ENCODE measurements at places on chromosomes 11 and 22.

- no peak for DNase-seq
Measured at GRCh38 chr11:112841729-112842128, 119.5 kb upstream of the NCAM1 start.

- peak; percentile 8 for DNase-seq
Measured at GRCh38 chr11:70048279-70049024, 29.7 kb upstream of the ANO1 start.

DNA sequence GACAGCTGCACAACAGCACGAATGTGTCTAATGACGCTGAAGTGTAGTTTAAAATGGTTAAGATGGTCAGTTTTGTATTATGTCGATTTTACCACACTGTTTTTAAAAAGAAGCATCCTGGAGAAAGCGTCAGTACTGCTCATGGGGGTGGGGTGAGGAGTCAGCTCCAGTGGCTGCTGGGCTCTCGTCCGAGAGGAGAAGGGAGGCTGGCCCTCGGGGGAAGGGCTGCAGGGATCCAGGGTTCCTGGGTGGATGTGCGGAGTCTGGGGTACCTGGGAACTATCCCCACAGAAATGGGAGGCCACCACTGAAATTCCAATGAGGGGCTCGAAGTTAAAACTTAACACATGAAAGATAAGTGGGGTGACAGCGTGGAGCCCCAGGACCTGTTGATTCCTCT, 11.9 kb downstream of the C11orf21 start:
- DNase-seq: no peak

DNA sequence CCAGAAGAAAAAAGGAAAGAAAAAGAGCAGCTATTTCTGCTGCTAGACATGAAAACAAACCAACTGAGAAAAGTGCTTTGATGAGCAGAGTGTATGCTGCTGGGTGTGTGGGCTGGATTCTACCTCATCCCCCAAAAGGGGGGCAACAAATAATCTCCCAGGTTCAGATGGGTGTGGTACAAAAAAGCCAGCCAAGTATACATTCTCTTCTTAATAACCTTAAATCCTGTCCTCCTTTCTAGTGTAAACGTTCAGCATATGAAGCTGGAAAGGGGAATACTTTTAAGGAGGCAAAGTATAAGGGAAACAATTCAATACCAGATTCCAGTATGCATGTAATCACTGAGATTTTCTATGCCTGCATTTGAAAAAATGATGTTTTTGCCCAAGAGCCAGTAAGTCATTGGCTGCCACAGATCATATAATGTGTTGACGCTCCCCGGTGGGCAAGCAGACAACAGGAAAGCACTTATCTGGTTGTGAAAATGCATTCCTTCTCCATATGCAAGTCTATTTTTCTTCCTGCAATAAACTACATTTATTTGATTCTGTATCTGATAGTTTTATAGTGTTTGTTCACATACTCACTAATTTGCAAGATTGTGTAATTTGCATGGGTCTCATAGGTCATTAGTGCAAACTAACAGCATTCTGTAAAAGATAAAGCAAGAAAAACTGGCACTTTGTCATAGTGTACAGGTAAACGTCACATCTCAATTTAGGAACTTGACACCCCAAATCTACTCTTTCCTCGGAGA, 201.1 kb downstream of the CADM1 start:
- DNase-seq: no peak

DNA sequence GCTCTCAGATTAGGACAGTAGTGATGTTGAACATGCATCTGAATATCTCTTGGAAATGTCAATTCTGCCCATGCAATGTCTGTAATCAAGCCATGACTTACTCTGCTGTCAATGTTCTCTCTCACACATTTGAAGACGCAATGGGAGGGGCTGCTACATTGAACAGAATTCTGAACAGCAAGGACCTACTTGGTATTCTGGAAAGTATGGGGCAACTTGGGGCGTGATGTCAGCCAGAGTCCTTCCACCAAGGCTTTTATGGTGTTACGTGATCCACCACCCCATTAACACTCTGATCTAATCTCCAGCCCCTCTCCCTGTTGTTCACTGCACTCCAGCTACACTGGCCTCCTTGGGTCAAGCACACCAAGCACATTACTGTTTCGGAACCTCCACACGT, 7.1 kb upstream of the CD59 start:
- no peak for DNase-seq

DNA sequence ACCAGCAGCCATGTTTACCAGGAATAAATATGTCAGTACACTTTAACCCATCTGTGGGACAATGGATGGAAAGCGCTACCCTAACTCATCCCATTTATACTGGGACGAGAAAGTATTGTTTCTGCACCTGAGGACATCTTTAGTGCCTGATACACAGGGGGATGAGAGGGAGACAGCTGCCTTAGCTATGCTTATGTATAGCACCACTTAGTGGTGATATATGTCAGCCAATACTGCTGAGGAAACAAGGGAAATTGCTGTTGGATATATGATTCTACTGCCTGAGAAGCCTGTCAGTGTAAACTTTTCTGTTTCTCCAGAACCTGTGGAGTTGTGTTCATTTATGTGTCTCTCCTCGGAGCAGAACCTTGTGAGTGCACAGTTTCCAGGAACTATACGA, 13.3 kb upstream of the CEP295 start:
- DNase-seq: peak; percentile 28

DNA sequence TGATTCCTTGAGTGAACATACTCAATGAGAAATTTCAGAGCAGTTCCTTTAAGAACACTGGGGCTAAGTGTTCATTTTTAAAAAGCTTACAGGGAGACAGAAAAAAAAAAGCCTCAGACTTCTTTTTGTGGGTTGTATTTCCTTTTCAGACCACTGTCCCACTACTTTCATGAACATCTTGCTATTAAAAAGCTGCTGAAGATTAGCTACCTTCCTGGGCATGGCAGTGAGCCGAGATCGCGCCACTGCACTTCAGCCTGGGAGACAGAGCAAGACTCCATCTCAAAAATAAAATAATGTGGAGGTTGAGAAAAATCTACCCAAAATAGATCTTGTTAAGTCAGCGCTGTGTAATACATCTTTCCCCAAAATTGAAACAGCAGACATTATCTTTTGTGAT, 10.8 kb downstream of the TRAF6 start:
- no peak for DNase-seq

DNA sequence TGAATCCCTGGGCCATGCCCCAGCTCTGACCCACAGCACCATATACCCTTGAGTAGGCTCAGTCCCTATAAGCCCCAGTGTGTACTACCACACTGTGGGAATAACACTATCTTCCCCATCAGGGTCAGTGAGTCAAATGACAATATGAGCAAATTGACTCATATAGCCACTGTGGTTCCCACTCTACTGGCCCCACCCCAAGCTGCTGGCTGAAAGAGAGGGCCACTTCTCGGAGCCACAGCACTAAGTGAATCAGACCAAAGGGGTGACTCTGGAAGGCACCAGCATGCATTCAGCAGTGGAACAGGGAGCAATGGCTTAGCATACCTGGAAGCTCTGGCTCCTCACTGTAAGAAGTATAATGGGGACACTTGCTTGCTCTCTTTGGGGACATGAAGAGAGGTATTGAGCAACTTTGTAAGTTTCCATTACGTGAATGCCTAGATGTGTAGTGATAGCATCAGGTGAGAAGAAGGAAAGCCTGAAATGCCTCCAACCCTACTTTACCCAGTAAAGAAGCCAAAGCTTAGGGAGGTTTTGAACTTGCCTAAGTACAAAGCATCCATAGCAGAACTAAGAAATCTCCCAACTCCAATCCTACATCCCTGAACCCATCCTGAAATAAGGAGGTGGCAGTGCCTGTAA, 13.5 kb downstream of the CD59 start:
- peak; percentile 83 for DNase-seq

GRCh38 chr11:19931771-19932369, 219.2 kb downstream of the NAV2 start:
- DNase-seq: no peak

GRCh38 chr22:44441401-44442185, 56.4 kb downstream of the RTL6 start:
- DNase-seq: no peak

DNA sequence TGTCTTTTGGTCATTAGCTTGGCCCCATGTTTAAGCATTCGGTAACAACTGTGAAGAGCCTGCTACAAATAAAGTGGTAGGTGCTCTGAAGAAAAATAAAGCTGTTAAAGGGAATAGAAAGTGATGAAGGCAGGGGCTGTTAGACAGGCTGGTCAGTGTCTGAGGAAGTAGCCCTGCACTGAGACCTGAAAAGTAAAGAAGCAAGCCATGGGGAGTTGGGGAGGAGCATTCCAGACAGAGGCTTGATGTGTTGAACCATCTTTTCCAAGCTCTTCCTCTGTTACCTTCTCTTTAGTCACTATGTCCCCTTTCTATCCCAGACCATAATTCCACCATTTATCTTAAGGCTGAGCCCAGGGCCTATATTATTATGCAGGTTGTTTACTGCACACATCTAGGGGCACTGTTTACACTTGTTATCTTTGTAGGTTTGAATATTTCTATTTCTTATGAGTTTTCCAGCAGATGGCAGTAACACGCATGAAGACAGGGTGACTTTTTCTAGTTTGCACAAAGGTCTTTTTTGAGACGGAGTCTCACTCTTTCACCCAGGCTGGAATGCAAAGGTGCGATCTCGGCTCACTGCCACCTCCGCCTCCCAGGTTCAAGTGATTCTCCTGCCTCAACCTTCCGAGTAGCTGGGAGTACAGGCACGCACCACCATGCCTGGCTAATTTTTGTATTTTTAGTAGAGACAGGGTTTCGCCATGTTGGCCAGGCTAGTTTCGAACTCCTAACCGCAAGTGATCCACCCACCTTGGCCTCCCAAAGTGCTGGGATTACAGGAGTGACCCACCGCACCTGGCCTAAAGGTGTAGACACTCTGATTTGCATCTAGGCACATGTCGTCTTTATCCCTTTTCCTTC, 23.0 kb downstream of the ZFTA start:
- DNase-seq: no peak

DNA sequence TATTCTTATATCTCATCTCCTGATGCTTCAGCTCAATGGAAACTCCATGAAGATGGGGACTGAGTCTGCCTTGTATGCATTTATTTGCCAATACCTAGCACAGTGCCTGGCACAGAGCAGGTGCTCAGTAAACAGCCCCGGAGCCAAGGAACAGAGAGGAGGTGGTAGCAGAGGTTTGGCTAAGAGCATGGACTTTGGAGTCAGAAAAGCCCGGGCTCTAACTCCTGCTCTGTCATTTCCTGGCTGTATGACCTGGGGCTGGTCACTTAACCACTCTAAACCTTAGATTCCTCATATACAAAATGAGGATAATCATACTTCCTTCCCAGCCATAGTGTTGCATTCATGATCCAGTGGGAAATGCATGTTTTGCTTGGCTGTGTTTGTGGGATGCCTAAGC, 36.6 kb downstream of the TP53I11 start:
- no peak for DNase-seq

GRCh38 chr11:68411501-68411991, 49.0 kb upstream of the PPP6R3 start:
- DNase-seq: no peak

GRCh38 chr22:22728382-22728781, 84.0 kb downstream of the GGTLC2 start:
- DNase-seq: peak; percentile 39

DNA sequence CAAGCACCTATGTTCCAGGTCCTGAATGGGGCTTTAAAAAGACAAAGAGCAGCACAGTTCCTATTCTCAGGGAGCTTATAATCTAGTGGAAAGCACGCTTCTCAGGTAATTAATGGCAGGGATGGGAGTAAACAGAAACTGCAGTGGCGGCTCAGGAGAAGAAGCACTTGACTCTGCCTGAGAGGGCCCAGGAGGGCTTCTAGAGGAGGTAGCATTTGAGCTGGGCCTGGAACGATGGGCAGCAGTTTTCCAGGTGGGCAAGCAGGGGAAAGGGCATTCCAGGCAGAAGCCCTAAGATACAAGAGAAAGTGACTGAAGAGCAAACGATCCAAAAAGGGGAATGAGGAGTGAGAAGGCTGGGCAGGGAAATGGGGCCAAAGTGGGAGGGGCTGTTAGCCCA, 37.1 kb upstream of the CHST1 start:
- DNase-seq: no peak

DNA sequence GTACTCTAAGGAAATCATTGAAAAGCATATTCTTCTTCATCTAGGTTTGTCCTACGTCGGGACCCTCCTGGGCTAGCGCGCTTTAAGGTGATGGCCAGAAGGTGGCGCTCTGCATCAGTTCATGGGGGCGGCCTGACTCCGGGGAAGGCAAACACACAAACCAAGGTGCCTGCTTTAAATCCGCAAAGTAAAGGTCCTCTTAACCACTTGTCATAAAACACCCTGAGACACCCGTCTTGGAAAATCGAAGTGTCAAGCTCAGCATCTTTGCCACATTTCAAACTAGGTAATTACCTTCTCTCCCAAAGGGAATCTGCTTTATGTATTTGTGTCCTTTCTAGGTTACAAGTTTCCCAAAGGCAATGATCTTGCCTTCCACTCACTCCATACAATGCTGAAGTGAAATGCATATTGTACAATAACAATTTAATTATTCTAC, 33.9 kb downstream of the LMO2 start:
- peak; percentile 80 for DNase-seq

DNA sequence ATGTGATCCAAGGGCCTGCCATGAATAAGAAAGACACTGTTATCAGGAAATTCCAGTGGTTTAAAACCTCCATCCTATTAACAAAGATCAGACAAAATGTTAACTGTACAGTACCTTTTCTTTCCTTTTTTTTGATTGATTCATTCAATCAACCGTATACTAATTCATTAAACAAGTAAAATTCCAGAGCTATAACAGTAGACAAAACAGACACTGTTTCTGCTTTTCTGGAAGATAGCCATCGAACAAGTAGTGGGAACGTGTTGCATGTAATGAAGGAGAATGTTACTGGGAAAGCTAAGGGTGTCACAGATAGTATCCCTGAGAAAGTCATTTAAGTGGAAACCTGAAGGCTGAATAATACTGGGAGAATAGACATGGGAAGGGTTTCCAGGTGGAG, 73.7 kb upstream of the ALKBH3 start:
- DNase-seq: no peak

- no peak for DNase-seq
Measured at GRCh38 chr11:11501546-11502262, 120.1 kb downstream of the GALNT18 start.

- no peak for DNase-seq
Measured at GRCh38 chr11:16603245-16603644, 135.2 kb upstream of the C11orf58 start.

- DNase-seq: peak; percentile 57
Measured at GRCh38 chr11:100562128-100562527, 125.0 kb upstream of the ARHGAP42 start.

- peak; percentile 95 for DNase-seq
Measured at GRCh38 chr11:16280256-16280682, 76.1 kb downstream of the SOX6 start.

Measured in MCF 10A (cell line).